NCI-H1092 (cell line): ENCODE measurements at places on chromosomes 11 and 22.

DNA sequence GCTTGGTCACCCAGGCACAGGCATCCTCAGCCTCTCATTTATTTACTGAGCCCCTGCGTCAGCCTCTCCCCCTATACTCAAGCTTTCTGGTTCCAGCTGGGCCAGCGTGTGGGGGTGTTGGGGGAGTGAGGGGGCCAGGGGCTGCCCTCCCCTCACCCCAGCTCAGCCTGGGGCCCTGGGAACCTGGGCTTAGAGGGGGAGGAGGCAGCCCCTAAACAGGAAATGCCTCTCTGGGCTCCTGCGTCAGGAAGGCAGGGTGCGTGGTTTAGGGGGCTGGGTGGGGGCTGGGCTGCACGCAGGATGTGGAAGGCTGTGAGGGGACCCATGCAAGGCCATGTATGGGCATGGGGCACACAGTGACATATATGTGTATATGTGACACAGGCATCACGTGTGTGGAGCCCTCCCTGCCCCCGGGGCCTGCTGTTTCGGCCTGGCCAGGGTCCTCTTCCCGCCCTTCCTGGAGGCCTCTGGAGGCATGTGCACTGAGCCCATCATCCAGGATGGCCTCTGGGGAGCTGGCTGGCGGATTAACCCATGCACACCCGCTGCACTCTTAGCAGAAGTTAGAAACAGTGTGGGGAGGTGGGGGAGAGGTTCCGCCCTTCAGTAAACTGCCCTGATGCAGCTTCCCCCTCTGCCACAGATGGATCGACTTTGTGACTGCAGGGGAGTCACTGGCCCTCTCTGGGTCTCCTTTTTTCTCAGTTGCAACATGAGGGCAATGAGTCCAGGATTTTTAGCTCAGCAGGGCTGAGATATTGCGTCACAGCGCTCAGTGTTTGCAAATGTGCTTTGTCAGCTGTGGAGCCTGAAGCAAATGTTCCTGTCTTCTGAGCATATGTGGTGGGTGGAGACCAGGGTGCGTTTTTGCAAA lies 1.1 kb upstream of the CD248 start:
- no peak for DNase-seq

- DNase-seq, result no peak
These were observed 1.5 kb downstream of the INPP5J start for GRCh38 chr22:31124290-31124689.

DNA sequence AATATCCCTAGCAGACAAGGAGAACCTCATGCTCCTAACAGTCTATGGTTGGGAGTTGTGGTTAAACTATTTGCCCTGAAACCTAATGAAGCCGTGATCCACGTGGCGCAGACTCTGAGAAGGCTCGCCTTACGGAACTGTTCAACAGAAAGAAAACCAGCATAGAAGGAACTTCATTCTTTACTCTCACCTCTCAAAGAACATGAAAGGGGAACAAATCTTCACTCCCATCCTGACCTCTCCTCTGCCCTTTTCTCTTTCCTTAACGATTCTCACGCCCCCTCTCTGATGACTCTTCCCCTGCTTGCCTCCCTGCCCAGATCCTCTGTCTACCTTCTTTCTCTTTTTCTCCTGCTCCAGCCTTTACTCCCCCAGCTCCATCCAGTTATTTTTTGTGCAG lies 54.2 kb downstream of the IRAG1 start:
- DNase-seq, result no peak

DNA sequence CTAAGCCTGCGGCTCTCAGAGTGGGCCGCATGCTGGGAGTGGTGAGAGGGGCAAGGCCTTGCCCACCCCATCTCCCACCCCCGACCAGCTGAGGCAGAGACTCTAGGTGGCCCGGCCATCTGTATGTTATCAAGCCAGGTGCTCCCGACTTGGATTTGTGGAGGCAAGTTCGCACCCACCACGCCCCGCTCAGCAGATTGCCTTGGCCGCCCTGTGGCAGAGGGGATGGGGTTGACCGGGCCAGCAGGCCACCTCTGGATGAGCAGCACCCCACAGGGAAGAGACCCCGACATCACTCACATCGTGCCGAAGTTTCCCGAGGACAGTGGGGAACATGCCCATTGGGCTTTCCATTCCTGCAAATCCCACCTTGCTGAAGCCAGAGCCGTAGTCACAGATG lies 40.8 kb downstream of the DHCR7 start:
- no peak for DNase-seq

DNA sequence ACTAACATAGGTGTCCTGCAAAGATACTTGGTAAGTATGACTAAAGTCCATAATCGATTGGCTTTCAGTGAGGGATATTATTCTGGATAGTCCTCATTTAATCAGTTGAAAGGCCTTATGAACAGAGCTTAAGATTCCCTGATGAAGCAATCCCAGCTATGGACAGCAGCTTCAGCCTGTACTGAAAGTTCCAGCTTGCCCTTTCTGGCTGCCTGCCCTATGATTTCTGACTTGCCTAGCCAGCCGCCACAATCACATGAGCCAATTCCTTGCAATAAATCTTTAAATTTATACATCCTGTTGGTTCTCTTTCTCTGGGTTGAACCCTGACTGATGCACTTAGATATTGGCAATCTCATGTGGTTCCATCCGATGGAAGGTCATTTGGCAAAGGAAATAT lies 759.0 kb upstream of the API5 start:
- DNase-seq, result no peak

GRCh38 chr11:73991471-73992006 lies 8.9 kb upstream of the UCP2 start:
- DNase-seq, result no peak

DNA sequence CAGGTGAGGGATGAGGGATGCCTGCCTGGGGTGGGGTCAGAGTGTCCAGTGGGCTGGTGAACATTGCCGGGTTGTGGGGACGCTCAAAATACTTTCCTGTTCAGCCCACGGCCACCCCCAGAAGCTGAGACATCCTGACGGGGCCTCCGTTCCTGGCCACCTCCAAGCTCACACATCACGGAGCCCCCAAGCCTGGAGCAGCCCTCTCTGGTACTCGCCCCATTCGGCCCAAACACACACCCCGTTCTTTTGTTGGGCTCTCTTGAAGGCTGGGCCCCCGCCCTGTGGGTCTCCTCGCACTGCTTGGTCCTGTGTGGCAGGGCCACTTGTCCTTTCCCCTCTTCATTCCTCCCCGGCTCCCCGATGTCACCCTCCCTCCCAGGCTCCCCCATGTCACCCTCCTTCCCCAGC lies 442.6 kb downstream of the TBC1D22A start:
- no peak for DNase-seq

- DNase-seq, result no peak
These were observed 83.6 kb downstream of the PDE3B start for GRCh38 chr11:14727215-14727614.

DNA sequence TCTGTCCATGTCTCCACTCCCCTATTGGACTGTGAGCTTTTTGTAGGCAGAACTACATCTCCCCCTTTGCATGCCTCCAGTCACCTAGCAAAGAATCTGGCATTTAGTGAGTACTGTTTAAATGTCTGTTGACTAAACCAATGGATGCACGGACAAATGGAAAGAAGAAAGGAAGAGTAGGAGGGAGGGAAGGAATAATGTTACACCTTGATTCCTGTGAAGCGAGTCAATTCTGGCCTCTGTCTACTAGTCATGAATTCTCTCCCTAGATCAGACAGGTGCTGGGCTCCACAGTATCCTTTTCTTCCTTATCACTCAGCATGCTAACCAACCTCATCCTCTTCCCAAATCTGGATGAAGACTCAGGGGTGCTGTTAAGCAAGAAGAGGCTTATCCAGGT lies 33.6 kb downstream of the GALNT18 start:
- no peak for DNase-seq

- DNase-seq, result no peak
These were observed 6.5 kb downstream of the ARSA start for GRCh38 chr22:50621356-50621880.
